Islet precursor cell (in vitro differentiated cells): ENCODE measurements at places on chromosomes 7 and 10.

- no peak for DNase-seq
Measured at GRCh38 chr7:69684369-69685292, 86.4 kb downstream of the AUTS2 start.

GRCh38 chr10:108801220-108801619 lies 1122.1 kb downstream of the XPNPEP1 start:
- no peak for DNase-seq

GRCh38 chr7:77980087-77980713 lies 181.6 kb downstream of the PHTF2 start:
- DNase-seq, result peak; percentile 11

- DNase-seq, result no peak
Measured at GRCh38 chr10:61973169-61973568, 71.7 kb downstream of the ARID5B start.

DNA sequence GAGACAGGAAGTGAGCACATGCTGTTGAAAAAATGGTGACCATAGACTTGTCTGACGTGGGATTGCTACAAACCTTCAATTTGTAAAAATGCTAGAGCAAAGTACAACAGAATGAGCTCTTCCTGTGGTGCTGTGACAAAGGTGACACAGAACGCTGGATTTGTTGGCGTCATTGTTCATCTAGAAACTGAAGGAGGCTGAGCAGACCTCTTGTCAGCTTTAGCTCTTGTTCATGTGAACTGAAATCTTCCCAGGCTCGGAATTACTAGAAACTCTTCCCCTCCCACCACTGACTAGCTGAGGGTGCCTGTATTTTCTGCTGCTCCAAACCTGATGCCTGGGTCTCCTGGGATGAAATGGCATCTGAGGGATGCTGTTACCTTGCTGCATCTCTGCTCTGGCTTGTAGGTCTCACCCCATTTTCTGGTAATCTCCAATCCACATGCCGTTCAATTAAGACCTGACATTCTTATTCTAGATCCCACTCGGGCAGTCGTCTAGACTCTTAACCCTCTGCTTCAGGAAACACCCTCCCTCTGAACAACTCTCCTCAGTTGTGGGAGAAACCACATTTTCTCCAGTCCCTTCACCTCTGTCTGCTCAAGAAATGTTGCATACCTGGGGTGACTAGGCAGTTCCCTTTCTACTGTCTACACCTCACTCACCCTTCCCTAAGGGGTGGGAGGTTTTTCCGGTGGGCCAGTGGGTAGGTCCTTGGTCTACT lies 349.3 kb downstream of the CXCL12 start:
- no peak for DNase-seq

DNA sequence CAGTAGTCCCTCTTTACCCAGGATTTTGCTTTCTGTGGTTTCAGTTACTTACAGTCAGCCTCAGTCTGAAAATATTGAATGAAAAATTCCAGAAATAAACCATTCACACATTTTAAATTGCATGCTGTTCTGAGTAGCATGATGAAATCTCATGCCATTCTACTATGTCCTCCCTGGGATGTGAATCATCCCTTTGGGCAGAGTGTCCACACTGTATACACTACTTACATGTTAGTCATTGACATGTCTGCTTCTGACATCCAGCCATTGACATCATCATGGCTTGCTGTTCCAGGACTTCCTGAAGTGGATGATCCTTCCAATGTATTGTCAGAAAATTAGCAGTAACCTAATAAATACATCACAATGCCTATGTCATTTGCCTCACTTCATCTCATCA lies 34.6 kb upstream of the MALRD1 start:
- no peak for DNase-seq

GRCh38 chr10:110811791-110812581 lies 59.7 kb upstream of the PDCD4 start:
- no peak for DNase-seq
